ENCODE measurements at places on chromosomes 16 and 17.
A peak's percentile ranks its signal among the peaks of the same experiment; 100 is the strongest.

- DNase-seq, result no peak
These were observed 27.7 kb upstream of the GFOD2 start for GRCh38 chr16:67746846-67747245.

DNA sequence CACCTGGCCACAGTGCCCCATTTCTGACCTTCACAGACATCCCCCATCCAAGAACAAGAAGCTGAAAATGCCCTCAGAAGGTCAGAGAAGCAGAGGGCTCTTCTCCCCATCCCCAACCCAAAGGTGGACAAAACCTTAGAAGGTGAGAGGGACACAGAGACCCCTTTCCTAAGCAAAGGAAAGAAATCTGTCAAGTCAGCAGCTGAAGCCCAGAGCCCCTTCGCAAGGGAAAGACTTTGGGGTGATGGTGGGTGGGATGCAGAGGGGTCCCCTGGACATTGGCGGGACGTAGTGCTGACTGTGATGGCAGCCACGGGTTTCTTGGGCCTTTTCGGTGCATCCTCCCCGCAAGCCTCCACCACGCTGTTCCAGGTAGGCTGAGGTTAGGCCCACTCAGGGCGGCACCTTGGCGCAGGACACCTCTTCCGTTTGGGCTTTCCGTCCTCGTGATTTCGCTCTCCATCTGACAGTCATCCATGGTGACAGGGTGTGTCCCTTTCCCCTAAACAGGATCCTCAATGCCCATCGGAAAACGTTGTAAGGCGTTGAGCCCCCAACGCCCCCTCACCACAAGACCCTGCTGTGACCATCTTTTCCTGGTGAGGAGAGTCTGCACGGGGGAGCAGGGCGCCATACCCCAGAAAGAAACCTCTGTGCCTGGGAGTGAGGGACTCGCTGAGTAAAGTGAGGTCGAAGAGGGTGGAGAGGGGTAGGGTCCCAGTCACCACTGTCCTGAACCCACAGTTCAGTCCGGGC lies 10.7 kb upstream of the GSDMA start:
- DNase-seq, result no peak

DNA sequence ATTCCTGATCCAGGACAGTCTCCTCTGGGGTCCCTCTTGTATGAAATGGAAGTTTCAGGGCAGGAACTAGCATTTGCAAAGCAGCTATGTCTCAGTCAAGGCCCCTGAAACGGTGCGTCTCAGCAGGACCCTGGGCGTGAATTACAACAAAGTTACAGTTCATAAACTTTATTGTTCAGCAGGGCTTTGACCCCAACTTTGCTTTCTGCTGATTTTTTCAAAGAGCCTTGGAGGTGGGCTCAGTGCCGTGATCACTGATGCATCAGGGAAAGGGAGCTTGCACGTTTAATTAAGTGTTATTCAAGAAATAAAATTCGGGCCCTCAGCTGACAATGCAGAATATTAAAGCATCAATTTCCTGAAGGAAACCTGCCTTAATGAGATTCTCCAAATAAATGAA lies 260.1 kb upstream of the C16orf82 start:
- DNase-seq, result no peak

- no peak for DNase-seq
These were observed 904 bp downstream of the MAP2K3 start for GRCh38 chr17:21285164-21286065.

DNA sequence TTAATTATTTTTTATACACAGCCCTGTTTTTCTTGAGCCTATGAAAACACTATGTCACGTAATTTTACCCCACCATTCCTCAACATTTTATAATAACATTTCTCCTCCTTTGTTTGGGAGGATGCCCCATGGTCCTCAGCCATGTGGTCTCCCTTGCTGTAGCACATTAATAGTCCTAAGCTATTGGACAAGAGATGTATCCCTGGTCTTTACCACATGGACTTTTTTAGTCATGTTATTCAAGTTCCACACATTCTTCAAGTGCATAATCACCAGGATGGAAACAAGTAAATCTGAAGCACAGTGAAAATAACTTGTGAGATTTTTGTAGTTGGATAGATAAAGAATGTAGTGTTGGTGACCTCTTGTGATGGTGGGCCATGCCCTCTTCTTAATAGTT lies 2.0 kb upstream of the KRTAP2-3 start:
- peak; percentile 26 for DNase-seq

- peak; percentile 71 for DNase-seq
These were observed at the start of gene PCGF2 for GRCh38 chr17:38748149-38748891. TSS of gene PCGF2 (minus strand) at chr17:38748336. CDS start at chr17:38740402, 7,934 bp downstream.

- no peak for DNase-seq
These were observed 31.5 kb downstream of the GINS2 start for GRCh38 chr16:85657267-85657650.

- DNase-seq, result no peak
These were observed 4.4 kb upstream of the ACTG1 start for GRCh38 chr17:81517009-81517338.

DNA sequence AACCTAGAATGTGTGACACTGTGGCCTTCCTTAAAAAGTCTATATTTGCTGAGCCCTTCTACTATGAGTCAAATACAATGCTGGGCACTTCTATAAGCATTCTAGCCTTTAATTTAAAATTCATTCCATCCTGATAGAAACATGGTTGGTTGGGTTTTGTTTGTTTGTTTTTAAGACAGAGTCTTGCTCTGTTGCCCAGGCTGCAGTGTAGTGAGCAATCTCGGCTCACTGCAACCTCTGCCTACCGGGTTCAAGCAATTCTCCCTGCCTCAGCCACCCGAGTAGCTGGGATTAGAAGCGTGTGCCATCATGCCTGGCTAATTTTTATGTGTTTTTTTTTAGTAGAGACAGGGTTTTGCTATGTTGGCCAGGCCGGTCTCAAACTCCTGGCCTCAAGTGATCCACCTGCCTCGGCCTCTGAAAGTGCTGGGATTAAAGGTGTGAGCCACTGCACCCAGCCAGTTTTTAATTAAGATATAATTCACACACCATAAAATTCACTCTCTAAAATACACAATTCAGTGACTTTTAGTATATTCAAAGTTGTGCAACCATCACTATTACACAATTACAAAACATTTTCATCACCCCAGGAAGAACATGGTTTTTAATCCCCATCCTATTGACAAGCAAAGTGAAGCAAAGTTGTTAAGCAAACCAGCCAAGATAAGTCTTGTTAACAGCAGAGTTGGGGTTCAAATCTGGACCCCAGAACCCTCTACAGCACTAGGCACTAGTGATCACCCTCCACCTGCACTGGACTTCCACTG lies 42.8 kb downstream of the CMTM4 start:
- DNase-seq, result no peak

DNA sequence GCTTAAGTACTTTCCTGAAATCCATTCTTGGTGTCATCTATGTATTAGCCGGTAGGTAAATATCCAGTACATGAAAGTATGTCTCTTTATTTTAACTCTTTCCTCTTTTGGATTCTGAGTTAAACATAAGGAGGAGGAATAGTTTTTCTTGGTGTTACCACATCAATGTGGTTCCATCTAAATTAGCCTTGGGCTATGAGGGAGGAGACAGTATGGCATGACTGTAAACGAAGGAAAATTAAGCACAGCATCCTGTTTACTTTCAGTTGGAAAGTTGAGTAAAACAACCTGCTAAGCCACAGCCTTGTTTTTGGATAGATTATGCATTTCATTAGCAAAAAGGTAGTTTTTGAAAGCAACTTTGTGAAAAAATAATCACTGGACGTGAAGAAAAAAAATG lies 693.0 kb upstream of the SOX9 start:
- DNase-seq, result no peak

All from H54 (cell line).